ENCODE measurements at places on chromosomes 2 and 18. TPM values are rescaled to one million over a fixed set of nuclear protein-coding genes. Genes with fewer than 3 reads are reported as not detected.

The CNDP1 gene
- 0.64 TPM for polyA plus RNA-seq

The ACP1 gene
- polyA plus RNA-seq, result 108 TPM

The VWA3B gene
- 0.30 TPM for polyA plus RNA-seq

The ASIC4 gene
- 0.23 TPM for polyA plus RNA-seq

The SLC30A3 gene
- polyA plus RNA-seq, result 0.18 TPM

The HS6ST1 gene
- 20.0 TPM for polyA plus RNA-seq

The NT5C1B gene
- not detected for polyA plus RNA-seq

The PID1 gene
- polyA plus RNA-seq, result 5.2 TPM

The MAL gene
- polyA plus RNA-seq, result 143 TPM

The WNT10A gene
- polyA plus RNA-seq, result 1.5 TPM

The HMSD gene
- 1.6 TPM for polyA plus RNA-seq

The ACVR1C gene
- 0.23 TPM for polyA plus RNA-seq

The CDH20 gene
- 0.21 TPM for polyA plus RNA-seq

The SRD5A2 gene
- polyA plus RNA-seq, result 0.07 TPM

The CENPA gene
- 4.2 TPM for polyA plus RNA-seq

- no peak for DNase-seq
These were observed 25.6 kb downstream of the GLI2 start for GRCh38 chr2:120761164-120761861.

- DNase-seq, result no peak
These were observed 204.7 kb upstream of the ITGA4 start for GRCh38 chr2:181252262-181253148.

DNA sequence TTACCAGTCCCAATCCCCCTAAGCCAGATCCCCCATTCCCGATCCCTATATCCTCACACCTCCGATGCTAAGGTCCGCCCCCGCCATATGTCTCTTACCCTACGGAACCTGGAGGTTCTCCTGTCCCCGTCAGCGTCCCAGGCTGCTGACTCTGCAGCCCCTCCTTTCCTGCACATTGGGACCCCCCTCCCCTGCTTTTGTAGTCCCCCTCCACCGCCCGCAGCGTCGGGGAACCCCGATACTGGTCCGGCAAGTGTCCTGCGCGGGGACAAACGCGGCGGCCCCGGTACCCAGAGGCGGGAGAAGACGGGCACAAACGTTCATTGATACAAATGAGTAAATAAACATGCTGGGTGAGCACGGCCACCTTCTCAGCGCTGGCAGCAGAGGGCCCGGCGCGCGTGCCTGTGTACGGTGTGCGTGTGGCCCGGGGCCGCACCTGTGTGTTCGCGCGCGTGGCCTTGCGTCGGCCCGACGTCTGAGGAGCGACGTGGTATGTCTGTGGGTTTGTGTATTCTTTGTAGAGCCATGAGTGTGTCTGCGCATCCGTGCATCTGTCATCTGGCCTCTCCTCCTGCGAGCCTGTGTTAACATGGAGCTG, 2.0 kb upstream of the CYP26B1 start:
- no peak for DNase-seq

GRCh38 chr2:106638043-106638442, 150.9 kb downstream of the CD8B2 start:
- DNase-seq, result no peak

- DNase-seq, result no peak
These were observed 3.4 kb upstream of the ADD2 start for GRCh38 chr2:70771446-70771845.

- no peak for DNase-seq
These were observed 1.3 kb downstream of the LAPTM4A start for GRCh38 chr2:20050104-20050645.

DNA sequence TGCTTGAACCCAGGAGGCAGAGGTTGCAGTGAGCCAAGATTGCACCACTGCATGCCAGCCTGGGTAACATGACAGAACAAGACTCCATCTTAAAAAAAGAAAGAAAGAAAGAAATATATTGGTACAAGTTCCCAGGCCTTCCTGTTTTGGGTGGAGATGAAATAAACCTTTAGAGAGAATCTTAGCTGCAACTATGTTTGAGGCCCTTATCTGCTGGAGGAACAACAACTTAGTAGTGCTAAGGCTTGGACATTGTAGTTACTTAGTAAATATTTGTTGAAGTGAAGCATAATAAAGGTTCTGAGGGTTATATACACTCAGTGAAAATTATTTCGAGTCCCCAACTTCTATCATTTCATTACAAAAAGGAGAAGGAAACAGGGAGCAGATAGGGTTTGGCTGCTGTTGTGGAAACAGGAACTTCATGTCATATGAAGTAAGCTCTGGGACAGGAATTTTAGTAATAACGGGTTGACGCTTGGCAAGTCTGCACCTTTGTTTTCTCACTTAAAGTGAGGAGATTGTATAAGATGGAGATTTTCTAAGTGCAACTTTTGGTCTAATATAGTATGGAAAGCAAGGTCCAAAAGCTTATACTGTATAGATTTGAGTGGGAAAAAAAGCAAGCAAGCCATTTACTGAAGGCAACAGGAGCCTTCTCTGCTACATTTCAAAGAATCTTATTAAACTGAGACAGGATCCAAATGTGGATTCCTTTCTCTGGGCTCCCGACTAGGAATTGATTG, 40.0 kb upstream of the AGPS start:
- no peak for DNase-seq

DNA sequence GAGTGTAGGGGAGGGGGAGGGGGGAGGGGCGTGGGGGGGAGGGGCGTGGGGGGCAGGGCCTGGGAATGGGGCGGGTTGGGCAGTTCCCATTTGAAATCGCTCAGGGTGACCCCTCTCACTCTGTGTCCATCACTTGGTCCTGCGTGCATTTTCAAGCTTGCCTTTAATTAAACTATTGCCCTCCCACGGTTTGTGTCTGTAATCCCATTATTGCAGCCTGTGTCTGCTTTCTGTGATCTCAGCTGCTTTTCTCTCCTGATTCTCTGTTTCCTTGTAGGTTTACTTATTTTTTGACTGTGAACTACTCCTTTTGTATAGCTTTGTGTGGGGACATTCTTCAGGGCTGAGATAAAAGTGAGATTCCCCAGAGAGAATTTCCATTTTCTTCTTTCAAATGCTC, 1.3 kb downstream of the DCDC2C start:
- no peak for DNase-seq

DNA sequence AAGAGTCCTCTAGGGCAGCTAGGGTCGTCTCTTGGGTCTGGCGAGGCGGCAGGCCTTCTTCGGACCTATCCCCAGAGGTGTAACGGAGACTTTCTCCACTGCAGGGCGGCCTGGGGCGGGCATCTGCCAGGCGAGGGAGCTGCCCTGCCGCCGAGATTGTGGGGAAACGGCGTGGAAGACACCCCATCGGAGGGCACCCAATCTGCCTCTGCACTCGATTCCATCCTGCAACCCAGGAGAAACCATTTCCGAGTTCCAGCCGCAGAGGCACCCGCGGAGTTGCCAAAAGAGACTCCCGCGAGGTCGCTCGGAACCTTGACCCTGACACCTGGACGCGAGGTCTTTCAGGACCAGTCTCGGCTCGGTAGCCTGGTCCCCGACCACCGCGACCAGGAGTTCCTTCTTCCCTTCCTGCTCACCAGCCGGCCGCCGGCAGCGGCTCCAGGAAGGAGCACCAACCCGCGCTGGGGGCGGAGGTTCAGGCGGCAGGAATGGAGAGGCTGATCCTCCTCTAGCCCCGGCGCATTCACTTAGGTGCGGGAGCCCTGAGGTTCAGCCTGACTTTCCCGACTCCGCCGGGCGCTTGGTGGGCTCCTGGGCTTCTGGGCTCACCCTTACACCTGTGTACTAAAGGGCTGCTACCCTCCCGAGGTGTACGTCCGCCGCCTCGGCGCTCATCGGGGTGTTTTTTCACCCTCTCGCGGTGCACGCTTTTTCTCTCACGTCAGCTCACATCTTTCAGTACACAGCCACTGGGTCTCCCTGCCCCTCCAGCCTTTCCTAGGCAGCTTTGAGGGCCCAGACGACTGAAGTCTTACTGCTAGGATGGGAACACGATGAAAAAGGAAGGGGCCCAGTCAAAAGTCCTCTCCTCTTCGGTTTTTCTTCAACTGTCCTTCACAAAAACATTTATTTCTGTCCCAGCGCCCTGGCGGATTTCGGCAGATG, 8.1 kb downstream of the SIX2 start:
- DNase-seq, result no peak

- DNase-seq, result no peak
These were observed 18.1 kb downstream of the BCL2 start for GRCh38 chr18:63301434-63301833.

DNA sequence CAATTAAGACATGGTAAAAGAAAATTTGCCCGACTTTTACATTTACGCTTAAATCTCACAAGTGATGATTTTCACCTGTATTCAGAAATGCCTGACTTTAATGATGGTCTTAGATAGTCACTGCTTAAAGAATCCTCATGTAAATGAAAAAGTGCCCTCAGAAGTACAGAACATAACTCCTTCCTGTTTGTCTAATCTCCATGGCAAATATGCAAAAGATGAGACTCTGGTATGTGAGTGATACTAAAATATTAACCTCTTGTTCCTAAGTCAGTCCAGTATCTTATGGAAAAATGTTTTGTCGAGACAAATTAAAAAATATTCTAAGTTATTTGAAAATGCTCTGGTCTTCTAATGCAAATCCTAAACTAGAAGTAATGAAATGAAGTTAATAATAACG, 29.2 kb downstream of the KCTD1 start:
- no peak for DNase-seq

DNA sequence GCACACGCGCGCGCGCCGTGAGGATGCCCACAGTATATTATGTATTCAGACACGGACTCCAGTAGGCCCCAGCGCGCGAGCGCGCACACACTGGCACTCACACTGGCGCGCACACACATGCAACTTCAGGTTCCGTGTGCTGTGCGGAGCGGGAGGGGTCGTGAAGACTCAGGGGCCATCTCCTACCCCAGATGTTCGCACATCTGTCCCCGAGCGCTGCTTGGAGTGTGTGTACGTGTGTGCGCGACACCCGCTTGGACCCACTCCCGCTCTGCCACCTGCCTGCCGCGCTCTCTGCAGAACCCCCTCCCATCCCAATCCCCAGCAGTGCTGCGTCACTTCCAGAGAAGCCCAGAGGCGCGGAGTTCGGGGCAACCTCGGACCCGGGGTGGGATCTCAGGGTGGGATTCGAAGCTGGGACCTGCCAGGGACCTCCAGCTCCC, 2.6 kb downstream of the NRP2 start:
- DNase-seq, result no peak

- no peak for DNase-seq
These were observed 56.2 kb upstream of the FOSL2 start for GRCh38 chr2:28336264-28336980.

DNA sequence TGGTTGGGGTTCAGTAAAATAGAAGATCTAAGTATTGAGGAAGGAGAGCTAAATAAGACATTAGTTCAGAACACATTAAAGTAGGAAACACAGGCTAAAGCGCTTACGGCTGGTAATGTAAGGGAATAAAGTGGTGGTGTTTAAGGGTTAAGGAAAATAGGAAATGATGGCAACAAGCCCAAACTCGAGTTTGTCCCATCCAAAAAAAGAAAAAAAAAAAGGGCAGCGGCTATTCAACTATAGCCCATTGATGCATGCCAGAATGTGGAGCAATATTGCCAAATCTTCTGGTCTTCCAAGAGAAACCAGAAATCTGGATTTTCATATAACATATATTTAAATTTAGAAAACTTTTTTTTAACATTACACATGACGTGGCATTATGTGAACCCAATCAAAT, 161.0 kb downstream of the ARHGAP15 start:
- DNase-seq, result no peak

GRCh38 chr2:172834881-172835280, 99.2 kb downstream of the RAPGEF4 start:
- no peak for DNase-seq

GRCh38 chr2:239401881-239402233, 1.0 kb upstream of the HDAC4 start:
- no peak for DNase-seq

DNA sequence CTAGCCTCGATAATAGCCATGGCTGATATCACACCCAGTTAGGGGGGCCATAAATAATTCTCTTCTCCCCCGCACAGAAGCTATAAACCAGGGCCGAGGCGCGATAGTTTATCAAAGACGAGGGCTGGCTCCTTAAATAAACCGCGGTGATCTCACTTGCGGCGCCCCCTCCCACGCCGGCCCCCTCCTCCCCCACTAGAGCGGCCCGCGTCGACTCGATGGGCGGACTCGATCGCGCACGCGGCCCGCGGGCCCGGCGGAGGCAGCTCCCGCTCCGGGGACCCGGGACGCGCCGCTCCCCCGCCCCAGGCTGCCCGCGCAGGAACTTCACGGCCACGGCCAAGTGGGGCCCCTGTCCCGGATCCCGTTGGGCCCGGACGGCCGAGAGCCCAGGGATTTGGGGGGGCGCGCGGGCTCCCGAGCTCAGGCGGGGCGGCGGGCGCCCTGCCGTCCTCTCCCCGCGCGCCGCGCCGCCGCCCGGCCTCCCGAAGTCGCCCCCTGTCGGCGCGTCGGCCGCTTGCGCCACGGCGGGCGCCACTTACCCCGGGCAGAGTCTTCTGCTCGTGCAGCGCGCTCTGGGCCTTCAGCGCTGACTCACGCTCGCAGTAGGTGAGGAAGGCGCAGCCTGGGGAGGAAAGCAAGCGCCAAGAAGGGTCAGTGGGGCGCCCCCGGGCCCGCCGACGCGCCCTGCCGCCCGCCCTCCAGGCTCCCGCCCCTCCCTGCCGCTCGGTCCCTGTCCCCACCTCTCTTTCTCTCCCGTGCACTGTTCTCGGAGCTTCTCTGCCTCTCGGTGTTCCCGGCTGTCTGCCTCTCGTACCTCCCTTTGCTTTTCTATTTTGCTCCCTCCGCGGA, 80.4 kb downstream of the CELF4 start:
- DNase-seq, result peak; percentile 45

DNA sequence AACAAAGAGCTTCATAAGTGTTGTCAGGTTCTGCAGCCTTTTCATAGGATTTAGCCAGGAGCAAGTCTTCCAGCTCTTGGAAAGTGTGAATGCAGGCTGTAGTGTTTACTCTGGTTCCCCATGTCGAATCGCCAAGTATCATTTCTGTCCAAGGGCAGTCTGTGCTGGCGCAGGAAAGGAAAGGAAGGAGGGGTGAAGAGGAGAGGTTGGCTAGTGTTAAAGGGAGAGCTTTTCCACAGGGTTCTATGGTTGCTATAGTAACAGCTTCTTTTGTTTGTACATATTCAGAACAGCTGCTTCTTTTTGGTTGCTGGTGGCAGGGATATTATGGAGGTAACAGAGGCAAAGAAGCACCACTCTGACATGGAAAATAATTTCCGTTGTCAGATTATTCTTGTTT, 69.9 kb downstream of the KCNH7 start:
- no peak for DNase-seq

- DNase-seq, result no peak
These were observed 24.9 kb upstream of the PDCL3 start for GRCh38 chr2:100537918-100538317.

DNA sequence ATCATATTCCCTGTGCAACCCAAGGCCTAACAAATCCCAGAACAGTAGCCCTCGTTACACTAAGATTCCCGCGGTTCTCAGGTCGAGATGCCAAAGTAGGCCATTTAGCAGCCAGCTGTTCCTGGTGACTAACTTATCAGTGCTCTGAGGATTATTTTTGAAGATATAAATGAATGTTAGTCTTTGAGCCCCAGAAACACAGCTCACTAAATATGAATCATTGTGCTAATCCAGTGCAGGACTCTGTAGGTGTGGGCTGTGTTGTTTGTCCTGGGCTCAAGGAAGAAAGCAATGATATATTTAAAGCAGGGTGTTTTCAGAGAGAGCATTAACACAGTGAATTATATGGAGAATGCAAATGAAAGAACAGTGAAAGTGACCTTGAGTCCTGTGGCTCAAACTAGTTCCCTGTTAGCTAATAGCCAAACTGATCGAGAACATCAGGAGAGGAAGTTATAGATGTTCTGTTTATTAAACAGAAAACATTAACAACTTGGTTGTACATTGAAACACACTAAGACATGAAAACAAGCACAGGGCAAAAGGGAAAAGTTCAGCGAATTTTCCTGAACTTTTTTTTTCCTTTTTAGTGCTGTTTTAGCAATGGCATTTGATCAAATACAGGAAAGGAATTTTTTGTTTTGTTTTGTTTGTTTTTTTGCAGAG, 228.3 kb downstream of the RNF152 start:
- no peak for DNase-seq

Measured in thymus (tissue), 14 donors.